ENCODE measurements at places on chromosomes 2 and 18. TPM values are rescaled to one million over a fixed set of nuclear protein-coding genes. Genes with fewer than 3 reads are reported as not detected.

- no peaks in the 10 kb centered on the region for H3K27me3 ChIP-seq
- no peaks in the 10 kb centered on the region for H3K4me1 ChIP-seq
Observed at GRCh38 chr2:120513776-120514357, 167.9 kb downstream of the INHBB start.

- H3K27ac ChIP-seq, result no peak overlapping the region
- H3K36me3 ChIP-seq, result no peaks in the 10 kb centered on the region
- H3K4me1 ChIP-seq, result no peaks in the 10 kb centered on the region
- no peak overlapping the region for H3K4me3 ChIP-seq
Observed at GRCh38 chr2:189658306-189659212, 2.7 kb upstream of the ASNSD1 start.

The CROCC2 gene
- not detected for total RNA-seq

GRCh38 chr2:180717588-180717987, 262.8 kb upstream of the UBE2E3 start:
- no peaks in the 10 kb centered on the region for H3K36me3 ChIP-seq
- no peak for DNase-seq
- H3K27me3 ChIP-seq, result no peaks in the 10 kb centered on the region
- no peaks in the 10 kb centered on the region for H3K4me1 ChIP-seq

DNA sequence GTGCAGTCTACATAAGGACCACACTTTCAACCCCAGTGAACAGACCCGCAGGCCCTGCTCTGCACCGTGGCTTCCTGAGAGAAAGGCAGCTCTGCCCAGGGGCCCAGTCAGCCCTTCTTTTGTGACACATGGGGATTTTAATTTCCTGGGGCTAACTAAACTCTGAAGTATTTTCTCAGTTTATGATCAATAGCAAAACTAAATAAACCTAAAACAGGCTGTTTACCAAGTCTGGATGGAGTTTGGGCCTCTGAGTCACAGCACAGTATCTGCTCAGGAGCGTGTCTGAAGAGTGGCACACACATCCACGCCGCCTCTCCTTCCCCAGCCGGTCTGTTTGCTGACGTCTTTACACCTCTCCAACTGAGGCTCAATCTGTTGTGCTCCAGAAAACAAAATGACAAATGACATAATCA, 72.3 kb downstream of the LDLRAD4 start:
- no peaks in the 10 kb centered on the region for H3K36me3 ChIP-seq
- H3K4me3 ChIP-seq, result no peak overlapping the region
- DNase-seq, result no peak
- H3K4me1 ChIP-seq, result no peaks in the 10 kb centered on the region

The FMNL2 gene
- total RNA-seq, result 0.27 TPM

GRCh38 chr2:98701230-98701629, 29.7 kb downstream of the MGAT4A start:
- no peak overlapping the region for H3K4me3 ChIP-seq
- peaks cover 12% of the 10 kb centered on the region for H3K27me3 ChIP-seq
- H3K27ac ChIP-seq, result no peak overlapping the region

The UGT1A6 gene
- total RNA-seq, result not detected

The LMAN2L gene
- total RNA-seq, result 9.8 TPM

GRCh38 chr2:101007415-101008345, 5.6 kb downstream of the RPL31 start:
- H3K4me3 ChIP-seq, result no peak overlapping the region
- peaks cover 12% of the 10 kb centered on the region for H3K4me1 ChIP-seq
- no peaks in the 10 kb centered on the region for H3K27me3 ChIP-seq
- H3K27ac ChIP-seq, result no peak overlapping the region
- no peak for DNase-seq

DNA sequence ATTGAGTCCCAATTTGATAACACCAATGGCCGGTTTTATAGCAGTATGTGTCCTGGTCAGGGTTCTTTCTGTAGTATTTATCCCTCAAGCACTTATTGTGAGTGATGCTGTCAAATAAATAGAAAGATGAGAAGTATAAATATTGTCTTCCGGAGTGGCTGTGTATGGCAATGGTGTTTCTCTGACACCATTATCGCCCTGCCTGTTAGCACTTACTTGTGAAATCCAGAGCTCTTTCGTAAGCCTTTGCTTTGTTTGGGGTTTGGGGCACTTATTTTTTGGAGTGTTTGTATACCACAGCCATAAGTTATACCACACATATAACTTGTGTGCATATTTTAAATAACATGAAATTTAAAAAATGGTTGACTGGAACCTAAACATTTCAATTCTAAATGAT, 29.3 kb downstream of the CD8B2 start:
- H3K27ac ChIP-seq, result no peak overlapping the region
- H3K36me3 ChIP-seq, result no peaks in the 10 kb centered on the region
- no peak for DNase-seq
- H3K4me1 ChIP-seq, result no peaks in the 10 kb centered on the region
- no peak overlapping the region for H3K4me3 ChIP-seq

DNA sequence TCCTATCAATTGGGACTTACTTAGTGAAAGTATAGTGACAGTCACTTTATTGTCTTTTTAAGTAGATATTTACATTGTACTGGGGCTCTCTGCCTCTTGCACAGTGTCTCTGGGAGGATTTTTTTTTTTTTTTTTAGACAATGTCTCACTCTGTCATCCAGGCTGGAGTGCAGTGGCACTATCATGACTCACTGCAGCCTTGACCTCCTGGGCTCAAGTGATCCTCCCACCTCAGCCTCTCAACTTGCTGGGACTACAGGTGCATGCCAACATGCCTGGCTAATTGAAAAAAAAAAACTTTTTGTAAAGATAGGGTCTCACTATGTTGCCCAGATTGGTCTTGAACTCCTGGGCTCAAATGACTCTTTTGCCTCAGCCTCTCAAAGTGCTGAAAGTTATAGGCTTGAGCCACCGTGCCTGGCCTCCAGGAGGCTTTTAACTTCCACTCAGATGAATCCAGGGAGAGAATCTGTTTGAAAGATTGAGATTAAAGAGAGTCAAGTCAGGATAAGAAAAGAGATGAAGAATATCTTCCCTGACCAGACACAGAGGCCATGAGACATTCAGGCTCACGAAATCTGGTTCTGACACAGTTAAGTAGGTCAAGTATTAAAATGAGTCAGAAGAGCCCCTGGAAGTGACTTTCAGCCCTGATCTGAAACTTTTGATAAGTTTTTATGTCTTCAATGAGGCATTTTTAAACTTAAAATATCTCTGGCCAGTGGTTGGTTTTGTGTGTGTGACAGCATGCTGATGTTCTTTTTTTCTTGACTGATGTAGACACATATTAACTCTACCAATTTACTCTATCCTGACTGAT, 18.3 kb downstream of the ARHGEF33 start:
- no peaks in the 10 kb centered on the region for H3K27me3 ChIP-seq
- H3K4me1 ChIP-seq, result no peaks in the 10 kb centered on the region
- no peak for DNase-seq
- no peak overlapping the region for H3K4me3 ChIP-seq
- H3K36me3 ChIP-seq, result no peaks in the 10 kb centered on the region

The CXCR1 gene
- not detected for total RNA-seq

- no peaks in the 10 kb centered on the region for H3K27me3 ChIP-seq
- no peaks in the 10 kb centered on the region for H3K36me3 ChIP-seq
- H3K4me1 ChIP-seq, result peaks cover 9% of the 10 kb centered on the region
- no peak overlapping the region for H3K4me3 ChIP-seq
Observed at GRCh38 chr2:72980535-72981217, 63.4 kb downstream of the EMX1 start.

DNA sequence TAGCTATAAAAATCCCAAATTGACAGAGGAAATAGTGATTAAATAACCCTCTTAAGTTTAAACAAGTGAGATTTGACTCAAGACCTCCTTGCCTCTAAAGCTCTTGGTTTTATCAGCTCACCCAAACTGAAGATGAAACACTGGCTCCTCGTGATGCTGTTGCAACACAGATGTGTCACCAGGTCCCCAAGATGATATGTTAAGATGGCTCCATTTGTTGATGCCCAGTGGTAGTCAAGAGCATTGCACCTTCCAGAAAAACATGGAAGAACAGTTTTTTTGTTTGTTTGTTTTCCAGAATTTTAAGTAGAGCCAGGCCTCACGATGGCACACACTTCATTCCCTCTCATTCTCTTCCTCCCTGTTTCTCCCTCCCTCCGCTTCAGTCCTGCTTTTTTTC, 399.8 kb downstream of the TXNL1 start:
- H3K4me3 ChIP-seq, result no peak overlapping the region
- H3K36me3 ChIP-seq, result no peaks in the 10 kb centered on the region
- no peaks in the 10 kb centered on the region for H3K27me3 ChIP-seq
- DNase-seq, result no peak

The VWA3B gene
- not detected for total RNA-seq

DNA sequence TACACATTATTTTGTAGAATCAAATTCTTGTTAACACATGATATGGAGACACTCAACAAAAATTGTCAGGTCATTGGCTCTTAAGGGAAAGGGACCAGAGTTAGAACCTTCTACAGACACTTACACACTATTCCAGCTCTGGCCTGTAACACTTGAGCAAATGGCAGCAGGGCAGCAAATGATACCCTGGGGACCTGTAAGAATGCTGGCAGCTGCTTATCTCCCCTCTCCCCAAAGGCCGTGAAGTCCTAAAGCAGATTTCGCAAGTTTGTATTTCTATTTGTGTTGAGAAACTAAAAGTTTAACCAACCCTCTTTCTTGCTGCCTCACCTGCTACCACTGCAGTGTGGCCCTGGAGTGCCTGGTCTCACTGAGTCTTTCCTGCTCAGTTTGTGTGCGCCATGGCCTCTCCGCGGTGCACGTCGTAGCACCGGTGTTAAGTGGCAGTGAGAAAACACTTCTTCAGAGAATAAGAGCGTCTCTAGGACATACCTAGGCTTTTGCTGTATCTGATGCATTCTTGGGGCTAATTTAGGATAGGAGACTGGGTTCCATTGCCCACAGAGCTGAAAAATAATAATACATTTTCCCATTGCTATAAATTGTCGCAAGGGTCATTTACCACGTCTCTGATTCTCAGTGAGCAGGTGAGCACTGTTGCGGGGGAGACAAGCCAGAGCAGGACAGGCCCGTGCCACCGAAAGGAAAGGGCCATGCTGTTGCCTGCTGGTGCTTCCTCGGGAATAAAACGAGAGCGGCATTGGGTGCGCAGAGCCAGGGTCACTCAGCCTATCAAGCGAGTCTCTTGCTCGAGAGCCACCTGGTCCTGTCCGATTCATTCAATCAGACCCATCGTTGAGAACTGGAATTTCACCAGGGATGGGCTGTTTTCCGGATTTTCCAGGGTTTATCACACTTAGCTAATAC, 204.9 kb downstream of the PTGR3 start:
- H3K27me3 ChIP-seq, result no peaks in the 10 kb centered on the region
- H3K27ac ChIP-seq, result no peak overlapping the region
- H3K4me3 ChIP-seq, result no peak overlapping the region
- no peak for DNase-seq
- no peaks in the 10 kb centered on the region for H3K36me3 ChIP-seq

GRCh38 chr2:174682578-174683391, 81.5 kb downstream of the CHRNA1 start:
- no peak overlapping the region for H3K4me3 ChIP-seq
- H3K36me3 ChIP-seq, result no peaks in the 10 kb centered on the region
- peaks cover 8% of the 10 kb centered on the region for H3K4me1 ChIP-seq
- H3K27me3 ChIP-seq, result peaks cover 35% of the 10 kb centered on the region

The UBXN4 gene
- total RNA-seq, result 58.6 TPM

DNA sequence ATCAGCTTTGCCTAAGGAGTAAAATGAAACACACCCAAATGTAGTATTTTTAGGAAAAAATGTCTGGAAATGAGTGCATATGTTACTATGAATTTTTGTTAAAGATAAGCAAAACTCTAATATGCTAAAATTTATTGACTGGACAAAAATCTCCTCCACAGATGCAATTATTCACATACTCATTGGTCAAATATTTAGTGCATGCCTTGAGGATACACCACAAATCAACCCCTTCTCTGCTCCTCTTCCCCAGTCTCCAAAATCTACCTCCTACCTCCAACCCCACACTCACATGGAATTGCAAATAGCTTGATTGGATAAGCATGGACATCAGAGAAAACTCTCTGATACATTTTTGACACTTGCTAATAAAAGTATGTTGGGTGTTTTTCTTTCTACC, 95.6 kb upstream of the CDC42EP3 start:
- DNase-seq, result no peak
- no peak overlapping the region for H3K4me3 ChIP-seq
- H3K27ac ChIP-seq, result no peak overlapping the region
- no peaks in the 10 kb centered on the region for H3K36me3 ChIP-seq
- H3K27me3 ChIP-seq, result no peaks in the 10 kb centered on the region
- H3K4me1 ChIP-seq, result no peaks in the 10 kb centered on the region

GRCh38 chr2:27569398-27569797, 13.4 kb upstream of the ZNF512 start:
- DNase-seq, result no peak
- no peak overlapping the region for H3K27ac ChIP-seq
- H3K36me3 ChIP-seq, result no peaks in the 10 kb centered on the region

GRCh38 chr2:45860136-45861121, 209.0 kb downstream of the PRKCE start:
- no peaks in the 10 kb centered on the region for H3K36me3 ChIP-seq
- H3K4me1 ChIP-seq, result no peaks in the 10 kb centered on the region
- peaks cover 4% of the 10 kb centered on the region for H3K27me3 ChIP-seq

DNA sequence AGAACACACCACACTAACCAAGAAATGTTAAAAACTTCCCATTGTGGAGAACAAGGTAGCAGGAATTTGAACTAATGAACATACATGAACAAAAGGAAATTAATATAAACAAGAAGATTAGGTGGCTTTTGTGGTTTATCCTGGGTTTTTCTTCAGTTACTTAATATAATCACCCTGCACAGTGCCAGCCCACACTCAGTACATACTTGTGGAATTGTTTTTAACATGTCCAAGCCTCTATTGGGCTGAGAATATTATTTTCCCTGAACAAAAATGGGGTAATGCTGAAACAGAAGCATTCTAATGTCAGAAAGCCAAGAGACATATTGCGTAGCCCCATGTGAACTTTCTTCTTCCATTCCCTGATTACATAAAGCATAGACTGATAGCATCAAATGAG, 202.8 kb downstream of the DNER start:
- H3K27me3 ChIP-seq, result no peaks in the 10 kb centered on the region
- no peak overlapping the region for H3K27ac ChIP-seq
- H3K36me3 ChIP-seq, result no peaks in the 10 kb centered on the region
- no peaks in the 10 kb centered on the region for H3K4me1 ChIP-seq

DNA sequence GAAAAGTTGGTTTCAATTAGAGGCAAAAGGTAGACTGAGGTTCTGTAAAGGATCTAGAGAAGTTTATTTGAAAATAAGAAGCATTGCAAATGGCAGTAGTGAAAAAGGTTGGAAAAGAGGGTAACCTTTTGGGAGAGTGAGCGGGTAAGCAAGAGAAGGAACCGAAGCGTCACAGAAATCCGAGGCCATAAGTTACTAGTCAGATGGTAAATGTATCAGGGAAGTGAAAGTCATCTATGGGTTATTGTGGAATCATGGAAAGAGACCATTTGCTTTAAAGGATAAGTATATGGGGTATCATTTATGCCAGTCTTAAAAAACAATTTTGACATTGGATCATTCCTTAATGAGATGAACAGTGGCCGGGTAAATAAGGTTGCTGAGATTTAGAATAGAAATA, 30.5 kb downstream of the EML4 start:
- H3K4me1 ChIP-seq, result peaks cover 4% of the 10 kb centered on the region
- DNase-seq, result no peak
- H3K27ac ChIP-seq, result no peak overlapping the region

GRCh38 chr2:17879137-17879912, 858 bp downstream of the KCNS3 start:
- peak overlapping the region; percentile 47 for H3K4me3 ChIP-seq
- peaks cover 5% of the 10 kb centered on the region for H3K4me1 ChIP-seq
- H3K27ac ChIP-seq, result no peak overlapping the region
- H3K27me3 ChIP-seq, result peaks cover 27% of the 10 kb centered on the region
- peak; percentile 23 for DNase-seq

The CHMP3 gene
- total RNA-seq, result 31.1 TPM

The KCTD18 gene
- 3.0 TPM for total RNA-seq
